ENCODE measurements at places on chromosomes 6 and 20.

GRCh38 chr6:107991772-107992550, 34.0 kb upstream of the SEC63 start:
- DNase-seq: no peak

- DNase-seq: no peak
Measured at GRCh38 chr20:43408848-43409576, 48.7 kb upstream of the SRSF6 start.

DNA sequence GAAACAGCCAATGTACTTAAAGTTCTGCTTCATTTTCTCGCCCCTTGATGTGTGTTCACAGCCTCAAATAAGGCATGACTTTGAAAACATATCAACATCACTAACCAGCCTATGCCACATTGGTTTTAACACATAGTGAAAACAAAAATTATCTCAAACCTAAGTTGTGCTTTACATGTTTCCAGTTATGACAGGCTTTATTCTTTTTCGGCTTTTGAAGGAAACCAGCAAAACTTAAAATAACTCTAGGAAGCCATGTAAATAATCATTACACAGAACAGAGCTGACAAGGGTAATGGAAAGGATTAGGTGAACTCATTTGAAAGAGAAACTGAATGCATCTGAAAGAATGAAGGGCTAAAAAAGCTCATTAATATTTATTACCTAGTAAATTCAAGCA, 42.1 kb downstream of the BMP5 start:
- no peak for DNase-seq

GRCh38 chr20:10170261-10170660, 48.4 kb upstream of the SNAP25 start:
- no peak for DNase-seq

- DNase-seq: no peak
Measured at GRCh38 chr6:128491610-128492206, 28.7 kb downstream of the PTPRK start.

DNA sequence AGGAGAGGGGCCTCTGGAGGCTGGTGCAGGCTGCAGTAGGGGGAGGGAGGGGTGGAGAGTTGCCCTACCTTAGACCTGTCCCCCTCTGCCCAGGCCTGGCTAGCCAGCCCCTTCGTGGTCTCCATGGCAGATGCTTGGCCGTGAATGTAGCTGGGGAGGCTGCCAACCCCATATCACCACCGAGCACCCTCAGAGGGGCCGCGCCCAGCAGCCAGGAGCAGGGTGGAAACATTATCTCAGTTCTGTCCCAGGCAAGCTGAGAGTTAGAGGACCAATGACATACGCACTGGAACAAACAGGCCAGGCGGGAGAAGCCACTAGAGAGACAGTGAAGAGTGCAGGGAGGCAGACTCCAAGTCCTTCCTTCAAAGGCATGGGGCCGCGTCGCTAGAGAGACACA, 66.5 kb downstream of the LRFN2 start:
- no peak for DNase-seq

GRCh38 chr20:19785173-19785982, 27.3 kb downstream of the RIN2 start:
- DNase-seq: no peak

- DNase-seq: no peak
Measured at GRCh38 chr20:20363434-20363798, 4.5 kb upstream of the INSM1 start.

GRCh38 chr6:13203145-13203544, 125.2 kb downstream of the TBC1D7 start:
- DNase-seq: no peak

DNA sequence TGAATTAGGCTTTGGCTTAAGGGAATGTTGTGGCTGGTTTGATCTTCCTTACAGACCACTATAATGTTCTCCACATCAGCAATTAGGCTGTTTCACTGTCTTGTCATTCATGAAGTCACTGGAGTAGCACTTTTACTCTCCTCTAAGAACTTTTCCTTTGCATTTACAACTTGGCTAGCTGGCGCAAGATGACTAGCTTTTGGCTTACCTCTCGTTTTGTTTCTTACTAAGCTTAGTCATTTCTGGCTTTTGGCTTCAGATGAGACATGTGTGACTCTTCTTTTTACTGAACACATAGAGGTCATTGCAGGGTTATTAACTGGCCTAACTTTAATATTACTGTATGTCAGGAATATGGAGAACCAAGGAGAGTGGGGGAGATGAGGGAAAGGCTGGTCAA, 143.2 kb downstream of the PTCHD4 start:
- no peak for DNase-seq

DNA sequence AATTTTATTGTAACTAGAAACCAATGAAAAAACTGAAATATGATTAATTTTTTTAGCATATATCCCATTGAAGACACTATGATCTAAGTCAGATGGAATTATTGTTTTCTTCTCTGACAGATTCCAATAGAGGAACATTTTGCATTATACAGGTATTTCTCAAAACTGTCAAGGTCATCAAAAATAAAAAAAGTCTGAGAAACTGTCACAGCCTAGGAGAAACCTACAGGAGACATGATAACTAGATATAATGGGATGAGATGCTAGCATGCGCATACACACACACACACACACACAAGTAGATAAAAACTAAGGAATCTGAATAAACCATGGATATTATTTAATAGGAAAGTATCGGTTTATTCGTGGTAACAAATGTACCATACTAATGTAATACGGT, 161.9 kb upstream of the HCRTR2 start:
- no peak for DNase-seq

- no peak for DNase-seq
Measured at GRCh38 chr6:27791182-27791943, 120.8 kb downstream of the OR2B2 start.

GRCh38 chr6:133396984-133397348, 155.8 kb downstream of the EYA4 start:
- DNase-seq: no peak

DNA sequence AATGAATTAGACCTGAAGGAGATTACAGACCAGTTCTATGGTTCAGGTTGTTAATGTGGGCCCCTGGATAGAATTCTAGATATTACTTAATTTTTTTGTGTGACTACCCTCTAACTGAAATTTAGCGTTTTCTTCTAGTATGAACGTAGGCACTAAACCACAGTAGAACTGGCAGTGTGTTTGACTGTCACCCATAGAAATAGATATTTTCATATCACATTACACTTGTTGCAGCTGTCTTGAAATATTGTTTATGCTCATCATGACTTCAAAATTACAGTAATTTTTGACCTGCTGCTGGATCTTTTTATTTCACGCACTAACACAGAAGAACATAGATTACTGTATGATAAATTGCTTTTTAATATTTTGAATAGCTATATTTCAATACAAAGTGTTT, 31.6 kb downstream of the E2F3 start:
- no peak for DNase-seq

DNA sequence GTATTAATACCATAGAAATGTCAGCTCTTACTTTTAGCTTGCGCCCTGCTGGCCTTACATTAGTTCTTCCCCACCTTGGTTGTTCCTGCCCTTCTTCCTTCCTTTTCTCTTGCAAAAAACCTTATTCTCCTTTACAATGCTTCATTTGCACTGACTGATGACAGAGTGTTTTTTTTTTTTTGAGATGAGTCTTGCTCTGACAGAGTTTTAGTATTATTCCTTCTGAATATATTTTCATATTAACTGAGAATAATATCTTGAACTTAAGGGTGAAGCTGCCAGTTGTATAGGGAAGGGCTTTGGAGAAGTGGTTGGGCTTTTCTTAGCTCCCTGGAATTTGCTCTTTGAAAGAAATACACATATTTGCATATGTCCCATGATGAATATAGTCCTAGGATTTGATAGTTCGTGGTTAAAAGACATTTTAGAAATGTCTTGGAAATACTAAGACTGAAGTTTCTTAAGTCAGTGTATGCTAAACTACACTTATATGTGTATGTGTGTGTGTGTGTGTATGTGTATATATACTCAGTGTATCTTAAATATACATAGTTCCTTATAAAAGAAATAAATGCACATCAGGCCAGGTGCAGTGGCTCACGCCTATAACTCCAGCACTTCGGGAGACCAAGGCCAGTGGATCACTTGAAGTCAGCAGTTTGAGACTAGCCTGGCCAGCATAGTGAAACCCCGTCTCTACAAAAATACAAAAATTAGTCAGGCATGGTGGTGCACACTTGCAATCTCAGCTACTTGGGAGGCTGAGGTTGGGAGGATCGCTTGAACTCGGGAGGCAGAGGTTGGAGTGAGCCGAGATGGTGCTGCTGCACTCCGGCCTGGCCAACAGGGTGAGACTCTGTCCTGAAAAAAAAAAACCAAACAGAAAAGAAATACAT, 216.1 kb upstream of the MYLIP start:
- DNase-seq: no peak

GRCh38 chr6:111406200-111406721, 76.8 kb downstream of the REV3L start:
- no peak for DNase-seq

GRCh38 chr6:34242252-34243130, 5.8 kb downstream of the HMGA1 start:
- DNase-seq: no peak

GRCh38 chr6:53363341-53364079, 14.8 kb upstream of the ELOVL5 start:
- no peak for DNase-seq

DNA sequence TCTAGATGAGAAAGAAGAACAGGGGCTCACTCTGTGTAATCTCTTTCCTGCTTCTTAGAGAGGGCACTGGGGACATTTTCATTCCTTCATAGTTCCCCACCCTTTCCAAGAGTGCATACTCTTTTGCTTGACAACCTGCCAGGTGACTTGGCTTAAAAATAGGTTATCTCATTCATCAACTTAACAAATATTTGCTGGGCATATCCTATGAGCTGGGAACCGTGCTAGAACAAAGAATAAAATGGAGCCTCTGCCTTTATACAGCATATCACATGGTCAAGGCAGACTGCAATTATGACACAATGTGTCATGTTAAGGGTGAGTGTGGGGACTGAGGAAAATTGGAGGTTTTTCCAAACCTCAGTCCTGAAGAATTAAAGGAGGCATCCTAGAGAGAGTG, 209.8 kb upstream of the FOXA2 start:
- DNase-seq: no peak

DNA sequence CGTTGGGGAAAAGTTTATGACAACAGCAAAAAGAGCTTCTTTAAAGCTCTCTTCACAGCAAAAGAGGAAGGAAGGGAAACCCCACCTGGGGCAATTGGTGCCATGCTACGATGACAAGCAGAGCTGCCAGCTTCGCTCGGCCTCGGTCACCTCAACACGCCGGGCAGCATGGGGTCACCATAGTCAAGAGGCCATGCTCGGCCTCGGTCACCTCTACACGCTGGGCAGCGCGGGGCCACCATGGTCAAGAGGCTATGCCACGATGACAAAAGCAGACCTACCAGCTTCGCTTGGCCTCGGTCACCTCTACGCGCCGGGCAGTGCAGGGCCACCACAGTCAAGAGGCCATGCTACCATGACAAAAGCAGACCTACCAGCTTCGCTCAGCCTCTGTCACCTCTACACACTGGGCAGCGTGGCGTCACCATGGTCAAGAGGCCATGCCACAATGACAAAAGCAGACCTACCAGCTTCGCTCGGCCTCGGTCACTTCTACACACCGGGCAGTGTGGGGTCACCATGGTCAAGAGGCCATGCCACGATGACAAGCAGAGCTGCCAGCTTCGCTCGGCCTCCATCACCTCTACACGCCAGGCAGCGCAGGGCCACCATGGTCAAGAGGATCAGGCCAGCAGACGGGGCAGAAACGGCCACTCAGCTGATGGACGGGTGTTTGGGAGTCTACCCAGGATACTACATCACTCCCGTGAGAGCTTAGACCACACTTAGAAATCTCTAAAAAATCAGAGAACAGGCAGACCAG, 12.1 kb downstream of the APMAP start:
- DNase-seq: no peak

DNA sequence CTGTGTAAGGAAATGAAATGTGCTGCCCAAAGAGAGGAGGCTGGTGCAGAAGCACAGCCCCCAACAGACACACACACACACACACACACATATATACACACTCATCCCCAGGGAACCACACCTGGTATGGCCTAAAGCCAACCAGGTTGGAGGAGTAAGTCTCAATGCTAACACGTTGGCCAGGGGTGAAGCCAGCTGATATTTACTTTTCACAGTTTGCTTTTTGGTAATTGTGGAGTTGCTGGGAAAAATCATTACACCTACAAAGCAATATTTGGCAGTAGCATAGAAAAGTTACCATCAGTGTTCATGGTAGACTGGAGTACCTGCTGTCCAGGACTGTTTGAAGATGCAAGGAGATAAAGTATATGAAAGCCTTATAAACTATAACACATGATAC, 50.3 kb upstream of the NAA20 start:
- DNase-seq: no peak

DNA sequence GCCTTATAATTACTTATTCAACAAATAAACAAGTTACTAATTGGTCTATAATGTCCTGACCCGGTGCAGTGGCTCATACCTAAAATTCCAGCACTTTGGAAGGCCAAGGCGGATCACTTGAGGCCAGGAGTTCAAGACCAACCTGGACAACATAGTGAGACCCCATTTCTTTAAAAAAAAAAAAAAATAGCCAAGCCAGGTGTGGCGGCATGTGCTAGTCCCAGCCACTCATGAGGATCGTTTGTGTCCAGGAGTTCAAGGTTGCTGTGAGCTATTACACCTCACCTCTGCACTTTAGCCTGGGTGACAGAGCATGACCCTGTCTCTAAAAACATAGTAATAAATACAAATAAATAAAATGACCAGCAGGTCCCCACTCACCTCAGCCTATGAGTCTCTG, 9.8 kb upstream of the UBE2V1 start:
- no peak for DNase-seq

DNA sequence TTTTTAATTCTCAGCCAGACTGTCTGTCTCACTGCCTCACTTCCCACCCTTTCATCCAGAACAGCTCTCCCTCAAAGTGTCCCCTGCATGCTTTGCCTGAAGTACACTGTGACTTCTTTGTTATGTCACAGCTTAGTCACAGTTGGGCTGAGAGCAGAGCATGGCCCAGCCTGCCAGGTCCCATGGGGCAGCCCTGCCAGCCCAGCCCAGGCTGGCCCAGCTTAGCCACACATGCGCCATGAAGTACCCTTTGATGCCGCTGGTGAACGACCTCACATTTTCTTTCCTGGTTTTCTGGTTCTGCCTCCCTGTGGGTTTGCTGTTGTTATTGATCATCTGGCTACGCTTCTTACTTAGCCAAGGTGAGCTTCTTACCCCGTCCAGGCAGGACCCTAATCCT, at the start of gene ADIG:
ADIG (plus strand) TSS at position 185 of the 400 bp plus-strand sequence; CDS start at position 239, 54 bp downstream.
- DNase-seq: no peak

DNA sequence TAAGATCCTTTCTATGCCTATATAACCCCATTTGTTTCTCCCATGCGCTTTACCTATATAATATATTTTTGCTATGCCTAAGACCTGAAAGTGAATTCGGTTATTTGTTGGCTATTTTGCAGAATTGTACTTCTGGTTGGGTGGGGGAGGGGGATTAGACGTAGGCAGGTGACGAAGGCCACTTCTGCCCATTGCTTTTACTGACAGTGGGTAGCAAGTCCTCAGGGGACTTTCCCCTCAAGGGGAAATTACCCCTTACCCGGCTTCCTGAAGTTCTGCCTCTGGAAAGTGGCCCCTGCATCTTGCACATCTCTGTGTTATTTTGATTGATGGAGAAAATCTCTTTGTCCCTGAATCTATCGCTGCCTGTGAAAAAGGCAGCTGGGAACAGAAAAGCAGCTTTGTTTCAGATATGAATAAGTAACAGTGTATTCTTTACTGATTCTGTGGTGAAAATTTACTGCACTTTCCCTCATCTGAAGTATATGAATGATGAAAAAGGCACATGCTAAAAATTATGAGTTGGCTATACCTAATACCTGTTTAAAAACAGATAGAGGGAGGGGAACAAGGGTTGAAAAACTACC, 133.9 kb downstream of the UTRN start:
- DNase-seq: no peak

GRCh38 chr6:166541366-166541765, 45.1 kb downstream of the RAMACL start:
- no peak for DNase-seq

GRCh38 chr20:63782051-63782471, 42.5 kb downstream of the SLC2A4RG start:
- DNase-seq: peak; percentile 53

Data from CD8-positive, alpha-beta memory T cell (primary cell).